Stimulated activated CD8-positive, alpha-beta memory T cell treated with anti-CD3 and anti-CD28 coated beads, Interleukin-15, amount 100 ng/mL, for 1 hour (primary cell): ENCODE measurements at places on chromosomes 5 and 9.
A peak's percentile ranks its signal among the peaks of the same experiment; 100 is the strongest.

GRCh38 chr5:141779503-141779973, 97.5 kb upstream of the ARAP3 start:
- no peak for DNase-seq

DNA sequence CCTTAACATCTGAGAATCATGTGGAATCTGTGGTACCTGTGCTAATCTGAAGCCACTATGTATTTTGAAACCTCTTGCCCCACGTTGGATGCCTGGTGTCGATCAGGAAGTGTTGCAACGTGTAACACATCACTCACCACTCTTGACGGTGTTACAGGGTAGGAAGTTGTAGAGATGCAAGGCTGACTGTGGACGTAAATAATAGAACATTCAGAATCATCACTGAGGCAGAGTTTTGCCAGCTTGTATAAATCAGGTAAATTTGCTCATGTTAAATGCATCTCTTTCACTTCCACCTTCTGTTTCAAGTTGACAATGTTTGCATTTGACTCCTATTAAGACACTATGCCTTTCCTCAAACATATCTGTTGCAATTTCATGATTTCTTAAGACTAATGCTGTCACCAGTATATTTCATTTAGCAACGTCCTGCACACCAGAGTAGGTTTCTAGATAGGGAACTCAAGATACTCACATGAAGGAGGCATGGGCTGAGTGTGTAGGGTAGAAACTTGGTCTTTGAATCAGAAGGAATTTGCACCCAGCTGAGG, 38.1 kb downstream of the BASP1 start:
- DNase-seq = no peak

DNA sequence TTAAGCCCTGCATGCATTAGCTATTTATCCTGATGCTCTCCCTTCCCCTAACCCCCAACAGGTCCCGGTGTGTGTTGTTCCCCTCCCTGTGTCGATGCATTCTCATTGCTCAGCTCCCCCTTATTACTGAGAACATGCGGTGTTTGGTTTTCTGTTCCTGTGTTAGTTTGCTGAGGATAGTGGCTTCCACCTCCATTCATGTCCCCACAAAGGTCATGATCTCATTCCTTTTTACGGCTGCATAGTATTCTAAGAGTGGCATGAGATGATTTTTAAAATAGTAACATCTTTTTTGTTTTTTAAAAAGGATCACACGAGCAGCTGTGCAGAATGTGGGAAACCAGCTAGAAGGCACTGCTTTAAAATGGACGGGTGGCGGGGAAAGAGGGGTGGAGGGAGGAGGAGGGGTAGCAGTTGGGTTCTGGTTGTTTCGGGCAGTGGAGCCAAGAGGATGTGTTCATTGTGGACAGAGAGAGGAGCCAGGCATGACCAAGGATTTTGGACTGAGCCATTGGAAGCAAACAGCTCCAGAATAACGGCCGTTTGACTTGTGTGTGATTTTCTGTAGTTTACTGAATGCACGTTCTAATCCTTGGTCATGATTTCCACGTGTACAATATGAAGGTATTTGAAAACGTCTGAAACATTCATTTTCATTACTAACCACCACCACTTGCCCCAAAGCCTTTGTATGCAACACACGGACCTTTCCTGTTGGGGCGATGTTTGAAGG, 1.7 kb upstream of the TENT4A start:
- no peak for DNase-seq

- DNase-seq = no peak
These were observed 262.1 kb downstream of the GABRB2 start for GRCh38 chr5:161284445-161284844.

- DNase-seq = no peak
These were observed 2.1 kb downstream of the CCDC192 start for GRCh38 chr5:127705120-127705892.

- no peak for DNase-seq
These were observed 24.3 kb upstream of the UBAP2 start for GRCh38 chr9:34072868-34073590.

- DNase-seq = no peak
These were observed 54.0 kb upstream of the FCN1 start for GRCh38 chr9:134971696-134972095.

GRCh38 chr9:21392270-21392669, 7.1 kb upstream of the IFNA2 start:
- DNase-seq = no peak

DNA sequence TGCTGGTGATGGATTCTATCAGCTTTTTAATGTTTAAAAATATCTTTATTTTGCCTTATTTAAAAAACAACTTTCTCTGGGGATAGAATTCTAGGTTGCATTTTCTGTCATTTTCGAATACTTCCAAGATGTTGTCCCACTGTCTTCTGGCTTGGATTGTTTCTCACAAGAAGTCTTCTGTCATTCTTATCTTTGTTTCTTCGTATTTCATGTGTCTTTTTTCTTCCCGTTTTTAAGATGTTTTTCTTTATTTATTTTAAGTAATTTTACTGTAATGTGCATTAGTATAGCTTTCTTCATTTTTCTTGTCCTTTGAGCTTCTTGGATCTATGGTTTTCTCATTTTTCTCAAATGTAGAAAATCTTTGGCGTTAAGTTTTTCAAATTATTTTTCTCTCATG, 19.1 kb downstream of the STX17 start:
- no peak for DNase-seq

DNA sequence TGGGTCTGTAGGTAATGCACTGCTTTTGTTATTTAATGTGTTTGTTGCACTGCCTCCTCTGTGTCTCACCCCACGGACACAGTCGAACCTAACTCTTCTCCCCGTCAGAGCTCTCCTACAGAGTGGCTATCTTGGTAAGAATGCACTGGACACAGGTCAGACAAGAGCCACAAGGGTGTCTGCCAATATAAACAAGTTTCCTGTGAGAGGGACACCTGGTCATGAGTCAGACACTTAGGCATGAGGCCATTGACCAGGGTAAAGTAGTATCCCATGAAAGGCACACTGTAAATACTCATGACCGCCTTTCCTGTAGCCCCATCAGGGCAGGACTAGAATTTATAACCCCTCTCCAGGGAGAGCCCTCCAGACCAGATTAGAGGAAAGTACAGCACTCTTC, 115.5 kb downstream of the SLC12A2 start:
- DNase-seq = no peak

GRCh38 chr9:126938327-126938726, 23.7 kb downstream of the RALGPS1 start:
- no peak for DNase-seq

GRCh38 chr5:134176511-134177368, at the start of gene SKP1:
SKP1 (minus strand) TSS chr5:134176950; CDS start chr5:134174022, 2,928 bp downstream.
- DNase-seq = peak; percentile 62

DNA sequence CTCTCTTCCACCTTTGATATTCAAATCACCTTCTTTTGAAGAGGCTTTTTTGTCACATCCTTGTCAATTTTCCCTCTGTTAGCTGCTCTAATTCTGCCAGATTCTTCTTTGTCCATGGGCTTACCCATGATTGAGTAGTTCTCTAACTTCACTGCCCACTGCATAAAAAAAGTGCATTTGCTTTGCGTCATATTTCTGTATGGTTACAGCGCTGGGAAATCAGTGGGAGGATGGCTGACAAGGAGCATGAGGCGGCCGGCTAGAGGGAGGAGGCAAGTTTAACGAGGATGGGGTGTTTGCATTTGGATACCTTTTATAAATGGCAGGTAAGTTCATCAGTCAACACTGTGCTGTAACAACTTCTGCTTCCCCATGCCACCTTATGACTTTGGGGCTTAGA, 116.5 kb upstream of the LHFPL2 start:
- no peak for DNase-seq

DNA sequence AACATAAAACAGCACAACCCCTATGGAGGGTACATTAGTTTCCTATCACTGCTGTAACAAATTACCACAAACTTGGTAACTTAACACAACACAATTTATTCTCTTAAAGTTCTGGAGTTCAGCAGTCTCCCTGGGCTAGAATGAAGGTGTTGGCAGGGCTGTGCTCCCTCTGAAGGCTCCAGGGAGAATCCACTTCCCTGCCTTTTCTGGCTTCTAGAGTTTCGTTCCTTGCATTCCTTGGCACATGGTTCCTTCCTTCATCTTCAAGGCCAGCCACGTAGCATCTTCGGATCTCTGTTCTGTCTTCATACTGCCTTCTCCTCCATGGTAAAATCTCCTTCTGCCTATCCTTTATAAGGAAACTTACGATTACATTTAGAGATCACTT, 25.0 kb upstream of the GSN start:
- no peak for DNase-seq

DNA sequence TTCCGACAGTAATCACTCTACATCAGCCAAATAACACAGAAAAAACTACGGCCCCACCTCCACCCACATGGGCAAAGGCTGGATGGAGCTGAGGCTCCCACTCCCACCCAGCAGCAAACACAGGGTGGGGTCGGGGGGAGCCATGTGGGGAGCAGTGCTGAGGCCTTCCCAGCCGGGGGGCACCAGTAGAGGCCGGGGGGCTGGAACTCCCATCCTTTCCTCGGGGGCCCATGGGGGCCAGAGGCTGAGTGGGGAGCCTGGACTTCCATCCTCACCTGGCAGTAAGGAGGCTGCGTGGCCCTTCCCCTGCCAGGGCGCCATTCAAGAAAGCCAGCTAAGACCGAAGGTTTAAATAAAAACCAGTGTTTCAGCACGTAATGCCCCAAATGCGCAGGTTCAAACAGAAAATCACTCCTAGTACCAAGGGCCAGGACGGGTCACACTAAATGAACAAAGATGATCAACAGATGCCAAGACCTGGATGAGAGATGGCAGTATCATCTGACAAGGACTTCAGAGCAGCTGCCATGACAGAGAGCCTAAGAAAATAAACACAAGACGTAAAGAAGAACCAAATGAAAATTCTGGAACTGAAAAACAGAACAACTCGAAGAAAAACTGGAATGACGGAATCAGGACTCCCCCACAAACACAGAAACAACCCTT, 9.4 kb downstream of the CCDC127 start:
- DNase-seq = no peak
